Activated CD4-positive, alpha-beta T cell treated with anti-CD3 and anti-CD28 coated beads, Interleukin-2, amount 10 ng/mL, durations not matched to agents 7 days and 5 days (primary cell): ENCODE measurements at places on chromosomes 11 and 22. TPM values are rescaled to one million over a fixed set of nuclear protein-coding genes. Genes with fewer than 3 reads are reported as not detected.

The LRRC10B gene
- not detected for total RNA-seq

- no peak for DNase-seq
These were observed 615.7 kb downstream of the BRD1 start for GRCh38 chr22:49212002-49212401.

The CRYBA4 gene
- total RNA-seq: not detected

DNA sequence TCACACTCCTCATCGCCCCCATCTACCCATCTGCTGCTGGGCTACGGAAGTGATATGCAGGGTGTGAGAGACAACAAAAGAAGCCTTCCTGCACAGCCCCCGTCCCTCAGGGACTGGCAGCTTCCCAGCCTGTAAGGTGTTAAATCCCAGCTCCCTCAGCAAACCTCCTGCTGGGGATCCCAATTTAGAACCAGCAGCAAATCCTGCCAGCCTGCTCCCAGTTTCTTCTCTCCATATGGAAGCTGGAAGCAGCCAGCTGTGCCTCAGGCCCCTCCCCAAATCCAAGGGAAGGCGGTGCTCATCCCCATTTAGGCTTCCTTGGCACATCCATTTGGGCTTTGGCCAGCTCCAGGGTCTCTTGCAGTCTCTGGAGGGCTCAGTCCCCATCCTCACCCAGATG, 47.5 kb downstream of the PAMR1 start:
- no peak for DNase-seq

- DNase-seq: no peak
These were observed 110.8 kb downstream of the MORC2 start for GRCh38 chr22:30857791-30858190.

The TRPM5 gene
- total RNA-seq: not detected

- peak; percentile 87 for DNase-seq
These were observed 16.5 kb upstream of the PRR5 start for GRCh38 chr22:44685384-44686056.

The DMC1 gene
- total RNA-seq: 12.5 TPM

The GGT5 gene
- total RNA-seq: 0.10 TPM

DNA sequence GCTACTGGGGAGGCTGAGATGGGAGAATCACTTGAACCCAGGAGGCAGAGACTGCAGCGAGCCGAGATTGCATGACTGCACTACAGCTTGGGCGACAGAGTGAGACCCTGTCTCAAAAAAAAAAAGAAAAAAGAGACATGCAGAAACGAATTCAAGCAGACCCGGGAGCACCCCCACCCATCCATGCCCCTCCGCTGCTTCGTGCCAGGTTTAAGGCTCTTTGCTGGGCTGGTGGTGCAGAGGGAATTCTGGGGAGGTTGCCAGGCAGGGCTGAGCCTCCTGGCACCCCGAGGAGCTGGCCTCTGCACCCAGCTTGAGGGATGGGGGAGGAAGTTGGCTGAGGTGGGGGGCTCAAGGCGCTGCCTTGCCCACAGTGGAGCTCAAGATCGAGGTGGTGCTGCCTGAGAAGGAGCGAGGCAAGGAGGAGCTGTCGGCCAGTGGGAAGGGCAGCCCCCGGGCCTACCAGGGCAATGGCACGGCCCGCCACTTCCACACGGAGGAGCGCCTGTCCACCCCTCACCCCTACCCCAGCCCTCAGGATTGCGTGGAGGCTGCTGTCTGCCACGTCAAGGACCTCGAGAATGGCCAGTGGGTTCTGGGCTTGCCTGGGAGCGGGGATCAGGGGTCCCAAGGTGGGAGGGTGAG, 6.0 kb downstream of the AIFM3 start:
- no peak for DNase-seq

GRCh38 chr22:23826510-23827350, 12.1 kb downstream of the DERL3 start:
- DNase-seq: no peak

GRCh38 chr11:113873236-113873626, 2.1 kb downstream of the USP28 start:
- no peak for DNase-seq

The ELFN2 gene
- total RNA-seq: 0.10 TPM

The OR51B5 gene
- total RNA-seq: not detected

The PLXNB2 gene
- total RNA-seq: 10.7 TPM

The RAB36 gene
- 0.27 TPM for total RNA-seq

GRCh38 chr22:47392054-47392347, 629.6 kb downstream of the TBC1D22A start:
- no peak for DNase-seq

DNA sequence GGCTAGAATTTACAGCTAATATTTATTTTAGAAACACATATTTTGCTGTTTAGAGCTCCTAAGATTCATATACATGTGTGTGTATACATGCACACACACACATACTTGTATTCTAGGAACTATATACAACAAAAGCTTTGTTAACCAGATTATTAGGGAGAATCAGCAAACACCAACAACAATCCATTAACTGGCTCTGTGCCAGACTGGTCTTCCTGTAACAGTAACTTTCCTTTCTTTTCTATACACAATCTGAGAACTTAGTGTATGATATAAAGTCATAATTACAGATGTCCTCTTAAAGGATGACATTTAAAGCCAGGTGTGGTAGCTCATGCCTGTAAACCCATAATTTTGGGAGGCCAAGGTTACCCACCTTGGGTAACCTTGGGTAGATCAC, 49.5 kb upstream of the CLNS1A start:
- DNase-seq: no peak

DNA sequence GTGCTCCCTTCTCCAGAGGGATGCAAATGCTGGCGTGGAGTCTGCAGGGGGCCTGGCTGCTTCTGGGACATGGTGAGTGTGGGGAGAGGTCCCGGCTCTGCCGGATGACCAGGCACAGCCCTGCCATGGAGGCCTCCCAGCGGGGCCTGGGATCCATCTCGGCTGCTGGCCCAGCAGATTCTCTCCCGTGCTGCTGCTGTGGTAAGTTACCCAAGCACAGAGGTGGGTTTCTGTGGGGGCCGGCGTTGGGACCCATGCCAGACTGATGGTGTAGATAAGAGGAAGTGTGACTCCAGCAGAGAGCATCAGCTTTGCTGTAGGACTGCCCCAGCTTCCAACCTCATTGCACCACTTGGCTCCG, 147.5 kb upstream of the B3GAT1 start:
- DNase-seq: no peak

- DNase-seq: peak; percentile 37
These were observed 17.1 kb downstream of the MIAT start for GRCh38 chr22:26674211-26675190.

The MYO7A gene
- total RNA-seq: 0.07 TPM

The RIMBP3C gene
- total RNA-seq: 0.92 TPM

GRCh38 chr22:41757502-41757901, 43.0 kb upstream of the CCDC134 start:
- no peak for DNase-seq

The TMEM135 gene
- total RNA-seq: 33.1 TPM

The TNNT3 gene
- total RNA-seq: 5.4 TPM

DNA sequence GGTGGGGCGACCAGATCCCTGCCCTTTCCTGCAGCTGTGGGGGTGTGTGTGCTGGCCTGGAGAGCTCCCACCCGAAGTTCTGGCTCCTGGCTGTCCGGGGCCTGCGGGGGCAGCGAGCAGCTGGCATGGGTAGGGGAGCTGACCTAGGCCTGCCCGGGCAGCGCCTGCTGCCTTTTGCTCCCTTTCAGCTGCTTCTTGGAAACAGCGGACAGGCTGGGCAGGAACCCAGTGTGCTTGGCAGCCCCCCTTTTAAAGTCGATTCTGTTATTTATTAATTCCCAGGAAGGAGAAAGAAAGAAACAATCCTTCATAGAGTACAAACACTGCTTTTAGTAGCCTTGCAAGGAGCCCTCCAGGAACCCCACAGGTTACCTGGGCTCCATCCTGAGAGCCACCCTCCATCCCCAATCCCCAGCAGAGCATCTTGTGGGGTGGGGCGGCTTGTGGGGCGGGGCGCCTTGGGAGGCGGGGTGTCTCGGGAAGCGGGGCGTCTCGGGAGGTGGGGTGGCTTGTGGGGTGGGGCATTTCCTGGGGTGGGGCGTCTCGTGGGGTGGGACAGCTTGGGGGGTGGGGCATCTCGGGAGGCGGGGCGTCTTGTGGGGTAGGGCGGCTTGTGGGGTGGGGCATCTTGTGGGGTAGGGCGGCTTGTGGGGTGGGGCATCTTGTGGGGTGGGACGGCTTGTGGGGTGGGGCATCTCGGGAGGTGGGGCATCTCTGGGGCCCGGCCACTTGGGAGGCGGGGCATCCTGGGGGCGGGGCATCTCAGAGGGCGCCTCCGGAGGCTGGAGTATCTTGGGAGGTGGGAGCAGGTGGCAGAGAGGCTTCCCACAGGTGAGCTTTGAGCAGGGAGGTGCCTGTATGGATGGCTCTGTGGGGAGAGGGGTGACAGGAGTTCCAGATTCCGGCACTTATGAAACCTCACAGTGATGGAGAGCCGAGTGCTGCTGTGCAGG, 7.0 kb downstream of the CD81 start:
- DNase-seq: no peak

The MAPK8IP1 gene
- total RNA-seq: 0.56 TPM

The RNF214 gene
- 23.8 TPM for total RNA-seq

GRCh38 chr22:44906248-44906936, 103.4 kb downstream of the PHF21B start:
- no peak for DNase-seq

DNA sequence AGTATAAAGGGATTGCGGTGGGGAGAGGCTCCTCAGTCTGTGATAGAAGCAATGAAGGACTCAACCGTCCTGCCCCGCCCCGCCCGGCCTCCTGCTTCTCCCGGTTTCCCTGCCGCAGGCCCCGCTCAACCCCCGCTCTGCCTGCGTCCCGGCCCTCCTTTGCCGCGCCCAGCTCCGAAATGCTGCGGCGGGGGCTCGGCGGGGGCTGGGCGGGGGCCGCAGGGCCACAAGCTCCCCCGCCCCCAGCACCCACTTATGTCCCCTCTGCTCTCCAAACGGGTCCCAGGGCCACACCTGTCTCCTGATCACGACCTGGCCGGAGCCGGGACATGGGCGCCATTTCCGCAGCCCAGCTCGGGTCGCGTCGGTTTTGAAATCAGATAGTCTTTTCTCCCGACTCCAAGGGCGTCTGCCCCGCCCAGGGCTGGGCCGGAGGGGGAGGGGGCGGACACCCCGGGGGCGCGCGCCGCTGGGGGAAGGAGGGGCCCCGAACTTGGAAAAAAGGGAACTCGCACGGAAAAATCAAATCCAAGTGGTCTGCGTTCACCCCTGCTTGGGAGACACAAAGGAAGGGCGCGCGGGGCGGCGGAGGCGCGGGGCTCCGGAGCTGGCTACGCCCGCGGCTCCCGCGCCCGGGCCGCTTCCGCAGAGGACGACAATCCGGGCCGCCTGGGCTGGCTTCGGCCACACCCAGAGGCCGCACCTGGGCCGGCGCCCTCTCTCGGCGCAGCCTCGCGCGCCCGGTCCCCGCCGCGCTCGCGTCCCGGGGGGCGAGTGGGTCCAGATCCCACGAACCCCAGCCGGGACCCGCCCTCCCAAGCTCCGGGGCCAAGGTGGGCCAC, 70.6 kb upstream of the EP300 start:
- peak; percentile 58 for DNase-seq

GRCh38 chr11:61947486-61948210, 2.5 kb upstream of the BEST1 start:
- DNase-seq: peak; percentile 75

GRCh38 chr22:35054064-35054463, 11.9 kb upstream of the ISX start:
- DNase-seq: no peak

DNA sequence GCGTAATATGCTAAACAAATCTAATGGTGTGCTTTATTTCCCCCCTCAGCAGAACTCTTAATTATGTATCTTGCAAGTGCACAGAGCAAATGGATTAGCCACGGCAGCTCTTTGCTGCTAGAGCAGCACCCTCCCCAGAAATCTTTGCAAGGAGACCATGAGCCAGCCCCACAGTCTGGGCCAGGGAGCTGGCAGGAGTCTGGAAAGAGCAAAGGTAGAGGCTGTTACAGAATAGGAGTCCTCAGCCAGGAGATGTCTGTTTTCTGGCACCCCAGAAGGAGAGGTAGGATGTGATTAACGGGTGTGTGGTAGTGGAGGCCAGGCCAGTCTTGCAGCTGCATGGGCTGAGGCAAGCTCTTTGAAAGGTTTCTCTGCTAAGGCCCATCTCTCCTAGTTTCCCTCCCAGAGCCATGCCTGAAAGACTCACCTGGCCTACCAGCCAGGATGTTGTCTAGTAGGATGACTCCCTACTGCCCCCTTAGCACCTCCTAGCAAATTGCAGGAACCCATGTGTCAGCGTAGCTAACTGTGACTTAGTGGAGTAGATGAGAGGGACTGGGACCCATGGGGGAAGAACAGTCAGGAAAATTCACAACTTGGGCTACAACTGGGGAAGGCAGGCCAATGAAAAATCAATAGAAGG, 557.2 kb downstream of the BUD13 start:
- no peak for DNase-seq

The APOBEC3H gene
- 46.0 TPM for total RNA-seq
